ENCODE measurements at places on chromosomes 6 and 20.

DNA sequence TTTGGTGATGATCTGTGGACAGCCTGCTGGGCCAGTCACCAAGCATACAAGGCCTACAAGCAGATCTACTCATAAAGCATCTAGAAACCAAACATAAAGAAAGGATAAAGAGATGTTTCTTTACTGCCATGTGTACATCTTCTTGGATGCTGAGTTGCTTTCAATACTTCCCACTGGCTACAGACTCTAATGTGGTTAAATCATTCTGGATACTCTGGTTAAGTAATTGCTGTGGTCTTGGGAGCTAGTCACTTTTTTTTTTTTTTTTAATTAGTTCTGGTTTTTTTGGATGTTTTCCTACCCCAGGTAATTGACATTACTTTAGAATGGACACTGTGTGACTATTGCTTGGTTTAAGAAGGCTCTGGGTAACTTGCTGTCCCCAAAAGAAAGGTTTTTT, 215.4 kb upstream of the RUNX2 start:
- no peak for DNase-seq

DNA sequence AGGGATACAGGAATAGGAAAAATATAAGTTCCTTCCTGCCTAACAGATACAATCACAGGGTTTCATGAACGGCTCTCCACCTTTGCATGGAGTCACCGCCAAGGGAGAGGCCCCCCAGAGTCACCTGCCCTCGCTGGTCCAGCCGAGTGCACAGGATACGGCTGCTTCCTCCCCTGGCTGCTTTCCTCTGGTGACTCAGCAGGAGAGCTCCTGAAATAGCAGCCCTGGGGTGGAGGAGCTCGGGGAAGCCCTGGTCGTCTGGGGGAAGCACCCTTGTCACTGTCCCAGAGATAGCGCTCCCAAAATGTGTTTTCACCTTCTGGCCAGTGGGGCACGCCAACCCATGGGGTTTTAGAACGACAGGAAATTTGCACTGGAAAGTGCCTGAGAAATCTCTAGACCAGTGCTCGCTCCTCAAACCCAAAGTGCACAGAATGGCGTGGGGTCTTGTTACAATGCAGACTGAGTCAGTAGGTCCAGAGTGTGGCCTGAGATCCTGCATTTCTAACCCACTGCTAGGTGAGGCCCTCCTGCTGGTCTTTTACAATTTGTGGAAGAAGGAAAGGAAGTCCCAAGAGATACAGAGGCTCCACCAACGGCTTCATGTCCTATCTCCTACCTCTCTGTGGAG, 35.9 kb upstream of the FAM50B start:
- no peak for DNase-seq

DNA sequence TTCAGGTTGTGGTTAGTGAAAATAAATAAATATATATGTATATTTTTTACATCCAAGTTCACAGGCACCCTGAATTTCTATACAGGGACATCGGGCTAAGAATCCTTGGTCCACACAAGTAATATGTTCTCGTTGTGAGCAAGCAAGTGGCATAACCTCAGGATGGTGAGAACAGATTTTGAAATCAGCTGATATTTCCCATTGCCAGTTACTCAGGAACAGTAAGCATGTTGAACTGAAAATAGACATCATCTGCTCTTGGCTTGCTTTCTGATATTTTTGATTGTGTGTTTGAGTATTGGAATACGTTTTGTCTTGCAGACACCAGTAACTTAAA, 87.7 kb downstream of the TRMT6 start:
- no peak for DNase-seq

- DNase-seq, result no peak
Observed at GRCh38 chr6:46729787-46730326, 5.3 kb downstream of the PLA2G7 start.

- DNase-seq, result peak; percentile 11
Observed at GRCh38 chr6:89411145-89412070, 665 bp downstream of the RRAGD start.

GRCh38 chr6:37050045-37050853, 44.8 kb downstream of the FGD2 start:
- peak; percentile 38 for DNase-seq

GRCh38 chr6:98627129-98627775, 207.1 kb upstream of the POU3F2 start:
- DNase-seq, result no peak

GRCh38 chr20:3315136-3315535, 76.1 kb upstream of the SLC4A11 start:
- DNase-seq, result no peak

GRCh38 chr6:34115403-34115795, 30.5 kb downstream of the GRM4 start:
- DNase-seq, result peak; percentile 50

GRCh38 chr20:13384132-13384531, 163.1 kb downstream of the ISM1 start:
- no peak for DNase-seq

DNA sequence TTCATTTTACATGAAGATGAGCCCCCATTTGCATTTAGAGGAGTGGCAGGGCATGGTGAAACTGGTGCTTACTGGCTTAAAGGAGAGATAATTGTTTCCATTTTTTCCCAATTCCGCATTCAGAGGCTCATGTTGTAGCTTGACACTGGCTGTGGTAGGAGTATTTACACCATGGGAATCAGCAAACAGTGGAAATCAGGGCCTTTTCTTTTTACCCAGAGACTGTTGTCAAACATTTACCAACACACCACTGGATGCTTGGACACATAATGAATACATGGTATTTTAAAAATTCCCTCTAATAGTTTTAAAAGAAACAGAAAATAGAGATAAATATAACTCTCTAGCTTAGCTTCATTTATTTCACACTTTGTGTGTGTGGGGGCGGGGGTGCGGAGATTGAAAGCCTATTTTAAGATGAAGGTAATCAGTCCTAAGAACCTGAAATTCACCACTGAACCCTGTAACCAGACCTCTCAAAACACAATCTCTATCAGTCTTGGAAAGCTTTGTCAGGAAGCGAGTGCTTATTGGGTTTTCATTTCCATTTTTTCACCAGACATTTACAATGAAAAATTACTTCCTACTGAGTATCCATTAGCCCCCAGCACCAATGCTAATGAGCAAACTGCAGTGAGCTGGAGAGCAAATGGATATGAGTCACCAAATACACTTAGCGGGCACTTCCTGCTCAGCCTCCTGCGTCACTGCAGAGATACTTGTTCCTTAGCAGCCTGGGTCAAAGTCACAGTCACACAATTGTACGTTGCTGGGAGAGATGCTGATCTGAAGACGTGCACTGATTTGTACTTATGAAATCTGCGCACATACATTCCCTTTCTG, 532.0 kb downstream of the BCKDHB start:
- DNase-seq, result peak; percentile 48

DNA sequence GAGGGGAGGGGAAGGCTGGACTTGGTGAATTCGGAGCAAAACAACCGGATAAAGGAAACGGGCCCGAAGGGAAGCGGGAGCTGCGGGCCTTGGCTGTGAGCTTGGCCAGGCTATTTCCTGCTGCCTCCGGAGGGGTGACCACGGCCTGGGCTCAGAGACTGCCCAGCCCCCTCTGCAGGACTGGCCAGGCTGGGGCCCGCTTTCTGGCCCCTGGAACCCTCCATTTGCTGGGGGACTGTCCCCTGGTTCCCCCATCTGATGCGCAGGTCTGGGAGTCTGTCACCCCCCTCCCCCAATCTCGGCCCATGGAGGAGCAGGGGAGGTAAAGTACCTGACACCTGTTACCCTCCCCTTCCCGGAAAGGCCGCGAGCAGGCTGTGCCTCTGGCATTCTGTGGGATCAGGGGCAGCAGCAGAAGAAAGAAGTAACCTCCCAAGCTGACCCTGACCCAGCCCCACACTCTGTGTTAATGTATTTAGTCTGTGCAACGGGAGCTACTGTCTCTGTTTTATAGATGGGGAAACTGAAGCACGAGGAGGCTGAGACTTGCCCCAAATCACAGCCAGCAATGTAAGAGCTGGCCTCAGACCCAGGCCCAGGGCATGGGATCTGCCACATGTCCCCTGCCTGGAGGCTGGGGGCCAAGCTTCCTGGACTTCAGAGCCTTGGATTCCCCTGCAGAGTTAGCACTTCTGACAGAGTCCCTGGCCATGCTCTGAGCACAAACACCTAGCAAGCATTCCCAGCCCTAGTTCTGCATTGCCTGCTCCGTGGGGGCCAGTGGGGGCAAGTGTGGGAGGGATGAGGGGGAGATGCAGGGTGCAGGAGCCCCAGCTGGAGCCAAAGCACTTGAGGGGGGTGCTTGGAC, 3.5 kb downstream of the C20orf204 start:
- DNase-seq, result no peak

DNA sequence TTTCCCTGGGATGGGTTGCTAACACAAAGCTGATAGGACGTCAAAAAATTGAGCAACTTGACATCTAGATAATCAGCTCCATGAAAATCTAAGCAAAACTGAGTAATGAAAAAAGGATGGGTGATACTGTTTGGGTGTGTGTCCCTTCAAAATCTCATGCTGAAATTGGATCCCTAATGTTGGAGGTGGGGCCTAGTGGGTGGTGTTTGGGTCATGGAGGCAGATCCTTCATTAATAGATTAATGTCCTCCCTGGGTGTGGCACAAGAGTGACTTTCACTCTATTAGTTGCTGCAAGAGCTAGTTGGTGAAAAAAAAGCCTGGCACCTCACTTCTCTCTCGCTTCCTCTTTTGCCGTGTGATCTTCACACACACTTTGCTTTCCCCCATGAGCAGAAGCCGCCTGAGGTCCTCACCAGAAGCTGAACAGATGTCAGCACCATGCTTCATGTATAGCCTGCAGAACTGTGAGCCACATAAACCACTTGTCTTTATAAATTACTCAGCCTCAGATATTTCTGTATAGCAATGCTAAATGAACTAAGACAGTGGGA, 160.9 kb downstream of the FRK start:
- no peak for DNase-seq

- no peak for DNase-seq
Observed at GRCh38 chr6:166366921-166367320, 15.8 kb downstream of the MPC1 start.

- DNase-seq, result no peak
Observed at GRCh38 chr6:77371748-77372147, 91.5 kb downstream of the HTR1B start.

DNA sequence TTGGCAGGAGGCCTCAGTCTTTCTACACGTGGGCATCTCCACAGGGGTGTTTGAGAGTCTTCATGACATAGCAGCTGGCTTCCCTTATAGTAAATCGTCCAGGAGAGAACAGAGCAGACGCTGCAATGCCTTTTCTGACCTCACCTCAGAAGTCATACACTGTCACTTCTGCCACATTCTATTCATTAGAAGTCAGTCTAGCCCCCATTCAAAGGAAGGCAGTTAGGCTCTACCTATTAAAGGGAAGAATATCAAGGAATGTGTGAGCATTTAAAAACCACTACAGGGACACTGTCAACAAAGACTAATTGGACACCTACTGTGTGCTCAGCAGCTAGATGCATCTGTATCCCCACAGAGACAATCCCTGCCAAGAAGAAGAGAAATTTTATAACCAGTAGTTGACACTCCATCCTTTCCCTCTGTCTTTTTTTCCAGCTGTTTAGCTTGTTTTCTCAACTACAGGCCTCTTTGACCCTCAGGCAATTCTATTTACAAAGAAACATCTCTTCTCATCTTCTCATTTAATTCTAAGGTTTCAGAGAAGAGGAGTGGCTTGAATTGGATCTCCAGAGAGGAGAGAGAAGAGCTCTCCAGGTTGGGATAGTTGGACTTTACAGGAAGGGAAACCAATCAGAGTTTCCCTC, 18.6 kb downstream of the ARMC12 start:
- DNase-seq, result no peak

DNA sequence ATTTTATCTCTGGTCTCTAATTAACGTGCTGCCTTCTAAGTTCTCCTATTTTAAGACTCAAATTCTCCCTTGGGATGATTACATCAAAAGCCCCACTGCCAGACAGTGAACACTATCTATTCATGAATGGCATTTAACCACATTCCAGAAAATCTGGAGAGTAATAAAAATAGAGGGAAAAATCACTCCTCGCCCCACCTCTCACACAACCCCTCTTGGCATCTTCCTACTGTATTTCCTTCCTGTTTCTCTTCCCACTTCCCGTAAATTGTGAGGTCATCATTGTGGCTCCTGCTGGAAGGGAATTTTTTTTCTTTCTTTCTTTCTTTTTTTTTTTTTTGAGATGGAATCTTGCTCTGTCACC, 31.5 kb downstream of the RAB44 start:
- DNase-seq, result no peak

- DNase-seq, result no peak
Observed at GRCh38 chr6:81865712-81866111, 113.2 kb upstream of the TENT5A start.

DNA sequence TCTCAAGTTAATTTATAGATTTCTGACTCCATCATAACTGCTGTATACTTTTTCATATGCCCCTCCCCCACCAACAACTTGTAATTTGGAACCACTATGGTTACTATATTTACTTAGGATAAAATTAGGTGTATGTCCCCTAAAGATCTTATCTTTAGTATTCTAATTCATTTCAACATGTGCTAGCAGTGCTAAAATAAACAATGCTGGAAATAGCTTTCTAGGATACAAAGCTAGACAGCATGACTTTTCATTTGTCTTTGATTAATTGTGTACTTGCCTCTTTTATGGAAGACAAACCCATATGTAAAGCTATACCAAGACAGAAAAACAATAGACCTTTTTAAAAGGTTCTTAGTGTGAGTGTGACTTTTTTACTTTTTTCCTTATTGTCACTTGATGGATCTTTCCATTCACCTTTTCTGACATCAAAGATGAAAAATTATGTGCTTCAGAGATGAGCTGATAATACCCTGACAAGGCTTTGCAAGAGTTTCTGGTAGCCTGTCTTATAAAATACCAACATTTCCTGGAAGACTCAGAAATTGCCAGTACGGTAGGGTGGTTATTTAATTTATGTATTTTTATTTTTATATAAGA, 31.2 kb upstream of the POPDC3 start:
- no peak for DNase-seq

GRCh38 chr6:31882344-31882743, 3.5 kb upstream of the SLC44A4 start:
- no peak for DNase-seq

- DNase-seq, result no peak
Observed at GRCh38 chr6:170293341-170294231, 2.7 kb upstream of the DLL1 start.

DNA sequence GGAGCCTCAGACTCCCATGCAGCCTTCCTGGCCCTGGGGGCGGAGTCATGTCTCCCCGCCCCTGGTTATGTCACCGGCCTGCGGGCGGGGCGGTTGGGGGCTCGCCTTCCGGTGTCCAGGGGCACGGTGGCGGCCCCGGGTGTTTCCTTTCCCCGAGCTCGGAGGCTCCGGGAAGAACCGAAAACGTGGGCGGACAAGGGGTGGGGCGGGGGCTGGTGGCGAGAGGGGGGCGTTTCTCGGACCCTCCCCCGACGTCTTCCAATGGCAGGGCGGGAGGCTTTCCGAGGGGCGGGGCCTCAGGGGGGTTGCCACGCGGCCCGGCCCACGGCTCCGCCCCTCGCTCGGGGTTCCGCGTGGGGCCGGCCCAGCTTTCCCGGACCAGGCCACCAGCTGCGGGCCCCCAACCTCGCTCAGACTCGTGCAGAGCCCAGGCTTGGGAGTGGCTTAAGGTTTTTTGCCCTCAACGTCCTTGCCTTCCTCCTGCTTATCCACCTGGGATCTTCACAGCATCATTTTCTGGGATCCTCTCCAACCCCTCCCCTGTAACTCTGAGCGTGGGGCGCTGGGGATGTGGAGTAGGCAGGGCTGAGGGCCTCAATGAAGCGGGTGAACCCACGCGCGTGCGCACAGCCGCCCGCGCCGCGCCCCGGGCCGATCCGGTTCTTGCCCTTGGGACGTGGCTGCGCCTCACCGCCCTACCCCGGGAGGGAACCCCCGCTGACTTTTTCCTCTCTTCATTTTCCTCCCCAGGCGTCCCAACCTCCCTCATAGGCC, 2.1 kb upstream of the NRN1 start:
- DNase-seq, result peak; percentile 64

- no peak for DNase-seq
Observed at GRCh38 chr6:105058846-105059245, 101.9 kb downstream of the LIN28B start.

Measured in trophoblast cell (in vitro differentiated cells and primary cell).